ENCODE measurements at places on chromosomes 3 and 15. TPM values are rescaled to one million over a fixed set of nuclear protein-coding genes. Genes with fewer than 3 reads are reported as not detected.

DNA sequence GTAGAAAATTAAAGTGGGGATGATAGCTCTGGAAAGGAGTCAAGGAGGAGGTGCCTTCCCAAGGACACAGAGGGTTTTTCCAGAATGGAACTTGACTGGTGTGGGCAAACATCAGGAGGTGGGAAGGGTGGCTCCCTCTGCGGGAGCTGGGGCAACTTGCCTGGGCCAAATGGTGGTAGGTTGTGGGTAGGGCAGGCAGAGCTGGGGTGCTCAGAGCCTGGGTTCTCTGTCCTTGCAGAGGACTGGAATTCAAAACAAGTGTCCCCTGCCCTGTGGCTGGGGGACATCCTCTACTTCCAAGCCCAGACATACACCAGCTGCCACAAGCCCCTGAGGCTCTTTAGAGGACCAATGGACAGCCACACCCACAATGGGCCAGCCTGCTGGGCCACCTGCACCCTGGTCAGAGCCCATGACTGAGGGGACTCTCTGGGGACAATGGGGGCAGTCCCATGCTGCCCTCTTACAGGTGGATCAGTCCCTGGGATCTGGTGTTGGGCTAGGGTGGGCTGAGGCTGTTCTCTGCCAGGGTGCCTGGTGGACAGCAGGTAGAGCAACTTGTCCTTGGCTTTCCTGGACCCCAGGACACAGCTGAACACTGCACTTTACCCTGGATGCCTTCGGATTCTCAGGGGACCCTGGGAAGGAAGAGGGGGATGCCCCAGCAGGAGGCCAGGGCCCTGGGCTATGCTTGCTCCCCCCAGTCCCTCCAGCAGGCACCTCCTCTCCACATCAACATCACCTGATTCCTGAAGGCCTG, 38.6 kb upstream of the CSPG4 start:
- DNase-seq, result no peak

DNA sequence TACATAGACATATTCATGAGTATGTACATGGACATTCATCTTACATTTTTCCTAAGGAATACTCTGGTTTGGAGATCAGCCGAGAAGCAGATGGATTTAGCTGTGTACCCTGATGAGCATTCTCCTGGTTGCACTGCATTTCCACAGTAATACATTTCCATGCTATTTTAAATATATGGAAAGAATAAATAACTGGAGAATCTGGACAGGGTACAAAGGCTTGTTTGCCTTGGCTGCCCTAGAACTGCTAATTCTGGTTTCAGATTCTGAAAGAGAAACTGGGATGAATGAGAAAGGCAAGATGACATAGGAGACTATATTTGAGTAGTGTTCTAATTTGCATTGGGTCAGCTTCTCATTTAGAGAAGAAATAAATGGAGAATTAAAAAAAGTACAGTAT, 190.8 kb upstream of the FAM3D start:
- DNase-seq, result no peak

- no peak for DNase-seq
Measured at GRCh38 chr3:52423173-52423572, 21.7 kb downstream of the SEMA3G start.

GRCh38 chr3:87201727-87202126, 25.4 kb upstream of the CHMP2B start:
- DNase-seq, result no peak

- no peak for DNase-seq
Measured at GRCh38 chr3:43515208-43515917, 106.4 kb downstream of the ANO10 start.

DNA sequence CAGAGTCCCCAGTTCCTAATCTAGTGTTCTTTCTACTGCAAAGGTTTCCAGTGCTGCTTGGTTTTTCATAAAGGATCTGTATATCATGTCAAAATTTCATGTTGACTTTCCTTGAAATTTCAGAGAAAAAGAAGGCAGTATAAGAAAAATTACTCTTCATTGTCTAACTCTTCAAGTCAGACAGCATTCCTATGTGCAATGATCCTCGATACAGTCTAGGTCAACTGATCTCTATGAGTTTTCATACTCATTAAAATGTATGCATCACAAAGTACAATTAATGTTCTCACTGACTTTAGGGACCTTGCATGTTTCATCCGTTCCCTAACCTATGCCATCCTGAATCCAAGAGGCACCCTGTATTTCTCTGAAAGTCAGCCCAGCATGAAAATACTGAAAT, 317.3 kb downstream of the ZBTB20 start:
- DNase-seq, result no peak

- no peak for DNase-seq
Measured at GRCh38 chr3:149428087-149428486, 46.4 kb upstream of the TM4SF4 start.

DNA sequence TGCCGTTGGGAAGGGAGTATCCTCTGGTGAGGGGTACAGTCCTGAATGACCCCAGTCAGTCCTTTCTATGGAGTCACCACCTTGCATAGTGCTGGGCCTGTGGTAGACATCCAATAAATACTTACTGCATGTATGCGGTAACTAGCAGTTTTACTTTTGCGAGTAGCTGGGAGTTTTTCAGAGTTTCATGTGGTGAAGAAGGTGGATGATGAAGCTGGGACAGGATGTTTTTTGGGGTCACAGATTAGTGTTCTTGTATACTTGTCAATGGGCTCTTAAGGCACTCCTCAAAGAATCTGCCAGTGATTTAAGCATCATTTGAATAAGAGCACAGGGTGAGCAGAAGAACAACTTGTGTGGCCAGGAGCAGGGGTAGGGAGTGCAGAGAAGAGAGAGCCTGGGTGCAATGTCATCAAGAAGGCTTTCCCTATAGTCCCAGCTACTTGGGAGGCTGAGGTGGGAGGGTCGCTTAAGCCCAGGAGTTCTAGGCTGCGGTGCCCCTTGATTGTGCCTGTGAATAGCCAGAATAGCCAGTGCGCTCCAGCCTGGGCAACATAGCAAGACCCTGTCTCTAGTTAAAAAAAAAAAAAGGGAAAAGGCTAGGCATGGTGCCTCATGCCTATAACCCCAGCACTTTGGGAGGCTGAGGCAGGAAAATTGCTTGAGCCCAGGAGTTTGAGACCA, 22.1 kb downstream of the PPCDC start:
- no peak for DNase-seq

GRCh38 chr15:27683121-27683520, 416.0 kb downstream of the OCA2 start:
- DNase-seq, result no peak

DNA sequence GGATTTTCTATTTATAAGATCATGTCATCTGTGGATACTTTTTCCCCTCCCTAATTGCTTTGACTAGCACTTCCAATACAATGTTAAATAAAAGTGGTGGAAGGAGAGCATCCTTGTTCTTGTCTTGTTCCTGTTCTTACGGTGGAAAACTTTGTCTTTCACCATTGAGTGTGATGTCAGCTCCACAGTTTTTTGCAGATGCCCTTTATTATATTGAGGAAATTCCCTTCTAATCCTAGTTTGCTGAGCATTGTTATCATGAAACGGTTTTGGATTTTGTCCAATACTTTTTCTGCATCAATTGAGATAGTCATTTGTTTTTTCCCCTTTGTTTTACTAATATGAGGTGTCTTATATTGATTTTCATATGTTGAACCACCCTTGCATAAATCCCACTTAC, 19.9 kb upstream of the IL20RB start:
- no peak for DNase-seq

DNA sequence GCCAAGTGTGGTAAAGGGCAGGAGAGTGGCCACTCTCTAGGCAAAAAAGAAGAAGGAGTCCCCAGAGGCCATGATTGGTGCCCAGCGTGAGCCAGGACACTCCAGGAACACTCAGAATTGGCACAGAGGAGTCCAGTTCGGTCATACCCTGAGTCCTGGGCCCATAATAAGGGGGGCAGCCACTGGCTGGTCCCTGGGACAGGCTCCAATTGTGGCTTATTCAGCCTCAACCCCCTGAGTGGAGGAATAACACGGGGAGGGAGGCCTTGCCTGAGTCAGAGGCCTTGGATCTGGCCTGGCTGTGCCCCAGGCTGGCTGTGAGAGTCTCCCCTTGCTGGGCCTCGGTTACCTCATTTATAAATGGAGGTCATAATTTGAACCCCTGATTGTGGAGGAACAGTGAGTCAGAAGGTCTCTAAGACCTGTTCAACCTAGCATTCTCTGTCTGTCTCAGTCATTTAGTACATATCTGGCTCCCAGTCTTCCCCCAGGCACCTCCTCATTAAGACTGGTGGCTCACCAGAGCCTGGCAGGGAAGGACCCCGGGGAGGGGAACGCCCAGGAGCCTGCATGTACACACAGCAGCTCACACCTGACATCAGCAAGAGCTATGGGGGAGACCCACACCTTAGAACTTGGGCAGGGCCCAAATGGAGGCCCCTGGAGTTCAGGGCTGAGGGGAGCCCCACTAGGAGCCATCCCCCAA, 95.9 kb upstream of the ATP2B2 start:
- no peak for DNase-seq

The TMCO5A gene
- not detected for total RNA-seq

Data from urinary bladder (tissue), 4 donors.